NCI-H187 (cell line): ENCODE measurements at places on chromosomes 5 and 9.

DNA sequence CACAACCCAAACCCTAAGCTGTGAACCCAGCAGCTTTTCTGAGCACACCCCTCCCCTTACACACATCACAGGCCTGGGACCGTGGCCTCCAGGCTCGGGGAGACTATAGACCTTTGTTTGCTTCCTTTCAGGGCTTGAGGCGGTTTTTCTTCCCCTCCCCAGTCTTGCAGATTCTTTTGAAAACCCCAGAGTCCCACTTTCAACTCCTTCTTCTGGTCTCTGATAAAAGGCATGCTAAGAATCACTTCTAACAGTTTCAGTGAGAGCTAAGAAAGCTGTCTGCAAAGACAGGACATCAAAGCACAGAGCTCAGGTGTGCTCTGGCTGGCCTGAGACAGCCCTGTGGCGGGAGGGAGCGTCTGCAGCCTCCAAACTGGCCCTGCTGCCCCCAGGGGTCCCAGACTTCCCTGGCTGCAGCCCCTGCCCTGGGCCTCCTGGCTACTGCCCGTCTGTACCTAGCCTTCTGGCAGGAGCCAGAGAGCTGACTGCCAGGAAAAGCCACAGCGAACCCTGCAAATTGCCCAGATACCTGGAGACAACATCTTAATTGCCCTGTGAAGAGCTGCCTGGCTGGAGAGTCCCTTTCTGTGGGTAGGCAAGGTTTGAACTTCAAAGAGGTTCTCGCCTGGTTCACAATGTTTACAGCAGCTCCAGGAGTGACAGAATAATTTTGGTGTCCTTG is 138.9 kb downstream of the GADD45G start:
- DNase-seq, result no peak

DNA sequence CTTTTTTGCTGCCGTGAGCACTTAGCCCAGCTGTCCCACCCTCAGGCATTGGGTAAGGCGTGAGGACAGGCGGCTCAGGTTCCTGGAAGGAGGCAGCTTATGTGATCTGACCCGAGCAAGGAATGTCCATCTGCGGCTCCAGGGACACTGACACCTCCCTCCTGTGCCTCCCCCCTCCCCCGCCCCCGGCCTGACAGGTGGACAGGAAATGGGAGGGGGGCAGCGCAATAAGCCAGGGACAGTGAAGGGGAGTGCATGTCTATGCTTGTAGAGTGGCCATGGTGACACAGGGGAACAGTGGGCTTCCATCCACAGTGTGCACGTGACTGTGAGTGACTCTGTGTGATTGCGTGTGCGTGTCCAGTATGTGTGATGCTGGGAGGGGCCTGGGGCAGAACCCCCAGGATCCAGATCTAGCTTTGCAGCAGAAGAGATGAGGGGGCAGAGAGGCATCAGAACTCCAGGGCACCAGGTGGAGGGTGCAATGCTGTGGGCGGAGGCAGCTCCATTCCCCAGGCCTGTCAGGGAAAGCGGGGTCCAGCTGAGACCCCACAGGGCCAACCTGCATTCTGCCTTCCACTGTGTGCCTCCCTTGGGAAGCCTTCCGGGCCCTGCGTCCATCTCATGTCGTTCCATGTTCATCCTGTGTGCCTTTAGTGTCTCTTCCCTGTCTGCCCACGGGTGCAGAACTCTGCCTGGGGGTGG is 30.5 kb downstream of the CNTFR start:
- DNase-seq, result no peak

- no peak for DNase-seq
Observed at GRCh38 chr5:98656796-98657195, 116.7 kb upstream of the RGMB start.

GRCh38 chr5:133914434-133914833 is 54.0 kb downstream of the C5orf15 start:
- DNase-seq, result no peak

DNA sequence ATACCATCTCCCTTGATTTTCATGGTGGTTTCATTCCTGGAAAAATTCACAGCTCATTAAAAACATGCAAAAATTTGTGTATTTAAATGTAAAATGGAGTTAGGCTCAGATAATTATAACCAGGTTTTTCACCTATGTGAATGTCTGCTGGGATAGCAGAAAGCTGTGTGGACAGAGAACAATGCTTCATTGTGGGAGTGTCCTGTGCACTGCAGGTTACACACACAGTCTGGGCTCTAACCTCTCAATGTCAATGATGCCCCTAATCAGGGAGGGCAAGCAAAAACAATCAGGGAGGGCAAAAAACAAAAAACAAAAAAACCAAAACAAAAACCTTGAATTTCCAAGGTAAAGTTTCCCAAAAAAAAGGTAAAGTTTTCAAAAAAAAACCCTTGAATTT is 158.9 kb upstream of the KLF9 start:
- DNase-seq, result no peak

DNA sequence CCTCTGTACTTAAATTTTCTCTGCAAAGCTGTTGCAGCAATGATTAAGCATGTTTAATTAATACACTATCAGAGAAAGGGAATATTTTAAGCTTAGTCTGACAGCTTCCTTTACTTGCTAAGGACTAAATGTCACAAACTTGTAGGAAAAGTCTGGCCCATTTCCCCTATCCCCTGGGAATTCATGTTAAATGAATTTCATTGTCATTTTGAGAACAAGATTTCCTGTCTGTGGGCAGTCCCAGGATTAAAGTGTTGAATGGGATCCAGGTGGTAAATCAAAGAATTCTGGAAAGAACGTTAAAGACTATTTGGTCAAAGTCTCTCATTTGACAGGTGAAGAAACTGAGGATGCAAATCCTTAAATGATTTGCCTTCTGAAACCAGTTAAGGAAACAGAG is 214.8 kb downstream of the MPDZ start:
- no peak for DNase-seq

DNA sequence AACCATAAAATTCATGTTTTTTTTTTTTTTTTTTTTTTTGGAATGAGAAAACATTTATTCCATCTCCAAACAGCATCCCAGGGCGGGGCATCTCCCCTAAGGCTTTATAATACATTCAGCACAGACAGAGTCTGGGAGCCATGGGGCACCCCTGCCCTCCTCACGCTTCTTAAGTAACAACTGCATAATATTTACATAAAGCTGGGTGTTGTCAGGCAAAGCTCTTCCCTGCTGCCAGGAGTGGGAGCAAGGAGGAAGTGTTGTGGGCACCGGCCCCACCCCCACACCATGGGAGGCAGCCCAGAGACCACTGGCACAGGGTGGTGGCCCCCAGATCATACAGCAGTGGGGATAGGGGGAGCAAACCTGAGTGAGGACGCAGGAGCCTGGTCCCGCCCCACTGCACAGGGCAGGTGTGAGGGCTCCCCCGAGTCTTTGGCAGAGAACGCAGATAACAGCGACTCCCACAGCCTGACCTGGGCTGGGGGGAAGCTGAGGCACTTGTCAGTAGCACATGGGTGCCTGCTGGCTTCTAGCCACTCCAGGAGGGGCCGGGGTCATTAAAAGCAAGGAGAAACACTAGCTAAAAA is 86.1 kb upstream of the CEP78 start:
- no peak for DNase-seq

DNA sequence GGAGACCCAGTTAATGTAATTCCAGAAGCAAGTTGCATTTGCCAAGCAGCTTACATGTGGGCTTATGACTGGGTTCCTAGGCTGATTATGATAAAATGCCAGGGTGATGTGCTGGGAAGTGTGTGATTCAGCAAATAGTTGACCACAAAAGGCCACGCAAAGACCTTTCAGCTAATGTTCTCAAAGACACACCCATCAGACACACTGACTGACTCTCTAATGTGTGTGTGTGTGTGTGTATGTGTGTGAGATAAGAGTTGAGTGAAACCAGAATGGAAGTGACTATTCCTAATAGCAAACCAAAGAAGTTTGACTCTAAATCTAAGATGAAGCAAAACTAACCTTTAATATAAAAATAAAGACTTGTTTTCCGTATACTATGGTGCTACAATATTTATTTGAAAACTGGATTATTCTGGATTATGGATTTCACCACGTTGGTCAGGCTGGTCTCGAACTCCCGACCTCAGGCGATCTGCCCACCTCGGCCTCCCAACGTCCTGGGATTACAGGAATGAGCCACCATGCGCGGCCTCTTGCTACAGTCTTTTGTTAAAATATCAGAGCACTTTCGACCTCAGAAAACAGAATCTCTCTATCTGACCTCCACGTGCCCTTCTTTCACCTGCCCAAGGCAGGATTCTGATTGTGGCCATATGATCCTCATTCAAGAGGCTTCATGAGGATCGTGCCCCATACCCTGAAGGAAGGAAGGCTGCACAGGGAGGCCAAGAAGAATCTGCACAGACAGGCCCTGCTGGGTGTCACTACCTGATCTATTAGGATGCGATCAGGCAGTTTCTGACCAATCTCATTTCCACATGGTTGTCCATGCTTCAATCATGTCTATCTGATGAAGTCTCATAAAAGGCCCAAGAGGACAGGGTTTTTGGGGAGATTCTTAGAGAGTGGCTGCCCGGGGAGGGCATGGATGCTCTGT is 75.6 kb downstream of the USP20 start:
- DNase-seq, result no peak

DNA sequence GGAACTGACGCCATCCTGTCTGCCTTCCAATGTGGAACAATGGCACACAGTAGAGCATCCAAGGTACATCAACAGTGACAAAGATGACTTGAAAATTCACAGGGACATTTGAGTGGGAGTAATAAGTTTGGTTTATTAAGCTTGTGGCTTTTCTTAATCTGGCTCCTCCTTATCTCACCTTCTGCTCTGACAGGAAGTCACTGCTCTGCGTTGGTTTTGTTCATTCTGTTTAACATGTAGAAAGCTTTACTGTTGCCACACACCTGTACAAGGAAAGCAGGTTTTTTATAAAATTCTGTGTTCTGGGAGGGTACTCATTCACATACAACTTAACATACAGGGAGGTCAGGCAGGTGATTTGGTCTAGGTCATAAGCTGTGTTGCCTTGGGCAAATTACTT is 1.6 kb upstream of the GZMK start:
- no peak for DNase-seq

DNA sequence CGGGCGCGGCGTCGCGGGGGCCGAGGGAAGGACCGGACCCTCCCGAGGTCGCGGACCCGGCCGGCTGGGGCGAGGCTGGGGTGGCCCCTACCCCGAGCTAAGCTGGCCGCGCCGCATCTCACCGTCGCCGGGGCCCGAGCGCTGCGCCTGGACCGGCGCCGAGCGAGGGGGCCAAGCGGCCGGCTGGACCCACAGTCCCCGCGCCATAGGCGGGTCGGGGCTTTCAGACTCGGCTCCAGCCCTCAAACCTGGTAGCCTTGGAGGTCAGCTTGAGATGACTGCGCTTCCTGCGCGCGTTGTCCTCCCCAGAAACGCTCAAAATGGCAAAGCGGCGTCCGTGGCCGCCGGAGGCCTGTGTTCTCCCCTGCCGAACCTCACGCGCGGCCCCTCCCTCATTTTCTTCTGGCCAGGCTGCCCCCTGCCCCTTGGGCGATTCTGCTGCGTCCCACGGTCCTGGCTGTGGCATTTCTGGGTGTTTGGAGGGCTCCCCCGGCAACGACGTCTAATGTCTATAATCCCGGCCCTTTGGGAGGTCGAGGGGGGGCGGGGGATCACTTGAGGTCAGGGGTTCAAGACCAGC is 8.7 kb upstream of the GRIN1 start:
- DNase-seq, result no peak

- no peak for DNase-seq
Observed at GRCh38 chr5:163846512-163846911, 341.1 kb downstream of the MAT2B start.

GRCh38 chr9:135245482-135246247 is 158.2 kb downstream of the OLFM1 start:
- no peak for DNase-seq

DNA sequence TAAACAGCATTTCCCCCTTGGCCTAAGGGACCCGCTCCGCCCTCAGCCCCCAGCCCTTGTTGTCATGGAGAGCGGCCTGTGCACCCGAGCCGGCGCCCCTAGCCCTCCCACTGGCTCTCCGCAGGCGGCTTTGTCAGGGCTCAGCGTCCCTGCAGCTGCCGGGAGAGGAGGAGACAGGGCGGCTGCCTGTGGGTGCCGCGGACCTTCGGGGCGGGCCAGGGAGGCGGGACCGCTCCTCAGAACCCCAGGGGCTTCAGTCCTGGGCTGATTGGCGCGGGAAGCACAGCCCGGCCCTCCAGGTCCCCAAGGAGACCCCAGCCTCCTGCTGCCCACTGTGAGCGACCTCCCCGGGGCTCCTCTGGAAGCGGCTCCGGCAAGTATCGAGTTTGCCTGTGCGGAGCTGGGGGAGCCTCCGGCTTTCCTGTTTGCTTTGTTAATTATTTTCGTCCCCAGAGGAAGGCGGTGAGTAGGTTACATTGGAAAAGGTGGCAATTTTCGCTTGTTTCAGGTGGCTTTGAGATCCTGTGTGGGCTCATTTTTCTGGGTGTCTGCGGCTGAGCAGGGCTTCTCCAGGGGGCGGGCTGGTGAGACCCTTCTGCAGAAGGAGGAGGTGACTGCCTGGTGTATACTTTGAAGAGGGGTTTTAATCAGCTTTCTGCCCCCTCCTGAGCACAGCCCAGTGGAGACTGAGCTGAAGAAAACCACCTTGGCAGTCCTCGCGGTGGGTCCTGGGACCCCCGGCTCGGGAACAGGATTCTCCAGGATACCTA is at the start of gene FGD3:
TSS of gene FGD3 (plus strand) at position 256 of the 770 bp plus-strand sequence. CDS start 28,734 bp downstream, outside the sequence.
- DNase-seq, result peak; percentile 4

GRCh38 chr9:87140605-87141109 is 193.4 kb upstream of the GAS1 start:
- no peak for DNase-seq

DNA sequence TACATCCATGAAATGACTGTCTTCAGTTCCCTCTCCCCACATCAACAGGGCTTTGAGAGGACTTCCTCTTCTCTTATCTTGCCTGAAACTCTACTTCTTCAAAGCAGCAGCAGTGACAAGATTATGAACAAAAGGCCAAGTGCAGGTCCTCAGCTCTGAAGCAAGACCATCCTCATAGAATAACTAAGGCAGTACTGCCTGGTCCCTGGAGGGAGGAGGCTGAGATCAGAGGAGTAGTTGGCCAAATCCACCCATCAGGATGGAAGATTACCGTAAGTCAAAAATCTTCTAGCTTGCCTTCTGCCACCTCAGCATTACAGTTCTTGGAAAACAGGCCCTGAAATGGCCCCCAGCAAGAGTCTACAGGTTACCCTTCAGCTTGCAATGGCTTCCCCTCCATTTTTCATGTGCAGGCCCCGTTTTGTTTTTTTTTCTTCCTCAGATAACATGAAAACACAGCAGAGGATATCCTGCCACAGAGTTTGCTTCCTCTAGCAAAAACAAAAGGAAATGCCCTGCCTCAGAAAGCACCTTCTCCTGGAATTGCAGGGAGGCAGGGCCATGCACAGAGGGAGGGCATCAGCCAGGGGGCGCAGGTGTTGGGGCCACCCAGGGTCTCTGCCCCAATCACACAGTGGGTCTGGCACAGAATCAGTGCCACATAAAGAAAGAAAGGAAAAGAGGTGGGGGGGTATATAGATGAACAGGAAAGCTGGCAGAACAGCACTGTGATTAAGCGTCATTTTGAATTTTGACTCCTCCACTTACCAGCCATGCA is 40.0 kb downstream of the KLHL3 start:
- no peak for DNase-seq

DNA sequence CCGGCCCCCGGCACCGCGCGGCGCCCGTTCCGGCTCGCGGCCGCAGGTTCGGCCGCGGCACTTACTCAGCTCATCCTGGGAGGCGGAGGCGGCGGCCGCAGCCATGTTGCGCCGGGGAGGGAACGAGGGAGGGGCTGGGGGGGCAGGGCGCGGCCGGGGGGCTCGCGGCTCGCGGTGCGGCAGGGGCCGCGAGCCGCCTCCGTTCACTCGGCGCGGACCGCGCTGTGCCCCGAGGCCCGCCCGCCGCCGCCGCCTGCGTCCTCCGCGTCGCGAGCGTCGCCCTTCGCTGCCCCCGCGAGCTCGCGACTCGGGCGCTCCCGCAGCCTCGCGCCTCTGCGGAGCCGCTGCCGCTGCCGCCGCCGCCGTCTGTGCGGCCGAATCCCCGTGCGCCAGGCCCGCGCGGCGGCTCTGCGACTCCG is 735 bp downstream of the ECPAS start:
- DNase-seq, result no peak
